ENCODE measurements at places on chromosomes 1 and 21.

- no peak for DNase-seq
These were observed 122.4 kb upstream of the UBE2U start for GRCh38 chr1:64080941-64081562.

DNA sequence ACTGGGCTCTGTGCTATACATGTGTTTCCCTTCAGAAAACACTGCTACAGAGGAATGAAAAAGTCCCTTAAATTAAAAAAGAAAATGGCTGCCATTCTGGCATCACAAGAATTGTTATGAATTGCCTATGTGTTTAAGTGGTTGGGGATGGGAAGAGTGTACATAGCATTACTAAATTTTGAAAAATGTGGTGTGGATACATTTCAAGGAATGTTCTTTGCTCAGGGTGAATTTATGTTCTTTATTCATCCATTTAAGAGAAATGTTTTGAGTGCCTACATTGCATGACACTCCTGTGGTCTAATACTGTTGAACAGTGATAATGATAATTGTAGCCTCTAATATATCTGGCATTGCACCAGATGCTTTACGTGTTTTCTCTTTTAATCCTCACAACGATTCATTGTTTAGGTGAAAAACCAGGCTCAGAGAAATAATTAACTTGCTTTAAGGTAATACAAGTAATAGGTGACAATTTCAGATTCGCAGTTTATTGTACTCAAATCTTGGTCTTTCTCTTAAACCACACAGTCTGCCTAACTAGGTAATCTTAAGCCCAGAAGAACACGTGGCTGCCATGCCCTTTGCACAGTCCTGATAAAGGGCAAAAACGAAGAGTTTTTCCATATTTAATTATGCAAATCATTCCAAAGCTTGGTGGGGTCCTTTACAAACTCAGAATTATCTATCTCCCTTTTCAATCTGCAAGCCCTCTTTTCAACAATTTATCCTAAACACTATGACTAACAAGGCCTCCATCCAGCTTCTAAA, 31.5 kb downstream of the DPT start:
- no peak for DNase-seq

DNA sequence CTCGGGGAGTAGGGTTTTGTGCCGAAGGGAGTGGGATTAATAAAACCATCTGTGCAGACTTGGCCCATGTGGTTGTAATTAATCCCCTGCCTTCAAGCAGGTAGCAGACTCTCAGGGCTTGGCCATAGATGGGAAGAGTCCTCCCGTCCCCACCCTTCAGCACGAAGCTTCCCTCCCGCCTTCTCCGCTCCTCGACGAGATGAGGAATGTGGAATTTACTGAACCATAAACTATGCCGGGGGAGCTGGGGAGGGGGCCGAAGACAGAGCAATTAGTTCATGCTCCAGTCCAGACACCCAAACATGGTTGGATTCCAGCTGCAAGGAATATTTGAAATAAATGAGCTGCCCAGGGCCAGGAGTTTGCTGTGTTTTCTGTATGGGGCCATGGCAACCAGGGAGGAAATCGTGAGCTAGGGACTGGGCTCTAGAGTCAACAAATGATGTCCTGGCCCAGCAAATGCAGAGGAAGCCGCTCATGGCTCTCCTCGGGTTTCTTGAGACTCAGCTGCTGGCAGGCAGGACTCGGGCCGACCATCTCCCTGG, 78.8 kb downstream of the SPSB1 start:
- no peak for DNase-seq

GRCh38 chr1:99696616-99697015, 50.7 kb downstream of the PALMD start:
- DNase-seq: no peak

GRCh38 chr1:33036051-33036525, 595 bp downstream of the AK2 start:
- DNase-seq: no peak

DNA sequence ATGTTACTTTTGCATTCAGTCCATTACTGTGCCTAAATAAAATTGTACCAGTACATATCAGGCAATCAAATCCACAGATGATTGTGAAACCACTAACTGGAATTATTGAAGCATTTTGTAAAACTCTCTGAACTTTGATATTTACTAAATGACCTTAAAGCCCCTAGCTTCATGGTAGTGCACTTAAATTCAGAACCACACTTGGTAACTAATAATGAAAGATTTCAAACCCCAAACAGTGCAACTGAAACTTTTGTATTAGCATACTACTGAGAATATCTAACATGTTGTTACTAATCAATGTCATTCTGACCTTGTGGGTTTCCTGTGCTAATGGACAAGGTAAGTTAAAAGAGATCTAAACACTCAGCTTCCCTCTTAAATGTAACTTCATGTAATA, at the start of gene CFHR3:
TSS of gene CFHR3 (plus strand) at position 238 of the 400 bp plus-strand sequence. CDS start at position 285, 47 bp downstream.
- DNase-seq: no peak

Data from GM12864 (cell line).